GM12878 (cell line): ENCODE measurements at places on chromosomes 11 and 22.

- no peak for DNase-seq
Observed at GRCh38 chr11:134032501-134033091, 36.3 kb upstream of the JAM3 start.

- DNase-seq, result no peak
Observed at GRCh38 chr11:748007-748359, 719 bp downstream of the TALDO1 start.

GRCh38 chr11:65887723-65888162 lies 528 bp downstream of the FIBP start:
- no peak for DNase-seq

- DNase-seq, result no peak
Observed at GRCh38 chr11:47863898-47864430, 15.8 kb upstream of the NUP160 start.

DNA sequence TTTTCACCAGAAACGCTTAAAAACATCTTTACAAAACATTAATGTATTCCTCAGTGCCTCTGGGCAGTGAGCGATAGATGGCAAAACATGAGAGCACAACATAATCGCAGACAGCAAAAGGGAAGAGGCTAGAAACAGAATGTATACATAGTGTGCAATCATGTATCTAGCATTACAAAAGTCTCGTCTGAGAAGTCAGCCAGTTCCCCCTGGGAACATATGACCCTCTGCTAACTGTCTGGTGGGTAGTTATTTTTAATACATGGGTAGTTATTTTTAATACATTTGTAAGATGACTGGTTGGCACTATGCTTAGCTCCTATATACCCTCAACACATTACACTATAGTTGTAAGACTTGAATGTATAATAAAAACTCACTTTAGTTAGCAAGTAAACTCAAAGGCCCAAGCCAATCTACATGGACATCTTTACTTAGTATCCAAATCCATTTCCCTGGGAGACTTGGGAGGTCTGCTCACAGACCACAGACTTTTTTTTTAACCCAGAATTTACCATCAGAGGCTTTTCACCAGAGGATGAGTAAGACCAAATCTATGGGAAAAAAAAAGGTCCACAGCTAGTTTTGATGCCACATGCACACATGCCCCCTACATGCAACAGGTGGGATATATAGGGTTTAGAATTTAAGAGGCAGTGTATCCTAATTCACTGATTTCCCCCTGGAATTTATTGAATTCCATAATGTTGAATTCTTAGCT lies 71.7 kb downstream of the AMBRA1 start:
- no peak for DNase-seq

DNA sequence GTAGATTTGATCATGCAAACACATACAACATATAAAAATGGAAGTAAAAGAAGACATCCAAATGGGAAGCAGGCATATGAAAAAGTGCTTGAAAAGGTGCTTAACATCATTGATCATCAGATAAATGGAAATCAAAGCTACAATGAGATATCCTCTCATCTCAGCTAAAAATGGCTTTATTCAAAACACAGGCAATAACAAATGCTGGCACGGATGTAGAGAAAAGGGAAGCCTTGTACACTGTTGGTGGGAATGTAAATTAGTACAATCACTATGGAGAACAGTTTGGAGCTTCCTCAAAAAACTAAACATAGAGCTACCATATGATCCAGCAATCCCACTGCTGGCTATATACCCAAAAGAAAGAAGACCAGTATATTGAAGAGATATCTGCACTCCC lies 549 bp upstream of the TCN1 start:
- DNase-seq, result no peak

DNA sequence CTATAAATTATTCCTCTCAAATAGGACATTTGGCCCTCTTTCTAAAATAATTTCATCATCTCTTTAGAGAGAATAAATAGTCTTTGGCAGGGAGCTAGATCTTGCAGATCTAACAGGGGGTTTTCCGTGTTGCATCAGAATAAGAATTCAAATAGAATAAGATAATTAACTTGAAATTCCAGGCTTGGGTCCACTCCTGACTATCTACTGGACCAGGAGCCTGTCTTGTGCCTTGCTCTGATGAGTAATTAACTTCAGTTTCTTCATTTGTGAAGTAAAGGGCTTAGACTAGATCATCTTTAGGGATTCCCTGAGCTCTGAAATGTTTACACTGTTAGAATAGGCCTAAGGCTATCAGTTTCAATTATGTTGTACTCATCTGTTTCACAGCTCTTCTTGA lies 23.5 kb upstream of the TMEM123 start:
- no peak for DNase-seq

DNA sequence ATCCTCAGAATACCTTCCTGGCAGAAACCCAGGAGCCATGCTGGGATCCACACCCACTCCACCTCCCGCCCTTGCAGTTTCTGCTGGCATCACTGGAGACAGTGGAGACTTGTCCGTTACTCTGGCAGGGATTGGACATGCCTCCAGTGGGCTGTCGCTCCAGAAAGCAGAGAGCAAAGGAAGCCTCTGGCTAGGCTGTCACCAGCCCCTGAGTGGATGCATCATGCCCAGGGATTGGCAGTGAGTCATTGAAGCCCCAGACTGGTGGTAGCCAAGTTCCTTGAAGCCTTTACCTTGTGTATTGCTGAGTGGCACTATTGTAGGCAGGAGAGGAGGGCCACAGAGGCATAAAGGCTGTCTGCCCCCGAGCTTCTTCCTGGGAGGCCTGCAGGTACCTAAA lies 34.8 kb upstream of the E2F8 start:
- no peak for DNase-seq

GRCh38 chr11:79939111-79939510 lies 498.3 kb upstream of the TENM4 start:
- DNase-seq, result no peak

GRCh38 chr22:24482575-24482974 lies 12.6 kb upstream of the UPB1 start:
- DNase-seq, result no peak

DNA sequence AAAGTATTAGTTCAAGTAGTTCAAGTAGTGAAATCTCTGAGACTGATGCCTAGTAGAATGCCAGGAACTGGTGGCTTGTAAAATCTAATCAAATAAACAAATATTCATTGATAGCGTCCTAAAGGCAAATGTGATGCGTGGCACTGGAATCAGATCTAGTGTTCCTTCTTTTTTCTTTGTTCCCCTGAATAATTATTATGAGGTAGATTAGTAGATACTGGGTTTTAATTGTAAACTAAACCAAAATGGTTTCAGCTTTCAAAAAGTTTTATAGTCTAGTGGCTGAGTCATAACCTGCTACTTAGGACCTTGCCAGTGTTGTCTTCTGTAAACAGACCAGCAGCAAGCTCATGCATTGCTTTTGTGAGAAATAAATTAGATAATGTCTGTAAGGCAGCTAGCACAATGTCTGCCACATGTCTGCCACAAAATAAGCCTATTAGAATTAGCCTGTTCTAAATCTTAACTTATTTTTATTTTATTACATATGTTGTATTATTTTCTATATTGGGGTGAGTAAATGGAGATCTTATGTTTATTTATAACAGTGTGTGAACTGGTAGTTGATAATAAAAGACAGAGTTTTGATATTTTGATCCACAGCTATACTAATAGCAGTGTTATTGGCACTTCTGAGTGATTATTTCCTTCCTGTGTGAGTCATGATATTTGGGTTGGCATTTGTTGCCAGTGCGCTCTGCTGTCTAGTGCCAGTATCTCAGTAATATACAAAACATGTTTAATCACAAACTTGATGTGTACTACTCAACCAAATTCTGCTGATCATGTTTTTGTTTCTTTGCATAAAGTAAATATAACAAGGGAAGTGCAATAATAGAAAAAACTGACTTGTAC lies 135.7 kb downstream of the TMEM135 start:
- no peak for DNase-seq

- DNase-seq, result no peak
Observed at GRCh38 chr22:19138217-19139000, 6.0 kb downstream of the ESS2 start.

DNA sequence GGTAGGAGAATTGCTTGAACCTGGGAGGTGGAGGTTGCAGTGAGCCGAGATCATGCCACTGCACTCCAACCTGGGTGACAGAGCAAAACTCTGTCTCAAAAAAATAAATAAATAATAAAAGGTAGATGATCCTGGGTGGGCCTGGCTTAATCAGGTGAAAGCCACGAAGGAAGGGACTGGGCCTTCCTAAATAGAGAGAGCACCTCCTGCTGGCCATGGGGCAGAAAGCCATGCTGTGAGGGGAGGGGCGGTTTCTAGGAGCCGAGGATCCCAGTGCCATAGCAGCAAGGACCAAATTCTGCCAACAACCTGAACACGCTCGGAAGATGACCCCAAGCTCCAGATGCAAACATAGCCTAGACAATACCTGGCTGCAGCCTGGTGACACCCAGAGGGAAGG lies 24.5 kb upstream of the DGKZ start:
- DNase-seq, result no peak

DNA sequence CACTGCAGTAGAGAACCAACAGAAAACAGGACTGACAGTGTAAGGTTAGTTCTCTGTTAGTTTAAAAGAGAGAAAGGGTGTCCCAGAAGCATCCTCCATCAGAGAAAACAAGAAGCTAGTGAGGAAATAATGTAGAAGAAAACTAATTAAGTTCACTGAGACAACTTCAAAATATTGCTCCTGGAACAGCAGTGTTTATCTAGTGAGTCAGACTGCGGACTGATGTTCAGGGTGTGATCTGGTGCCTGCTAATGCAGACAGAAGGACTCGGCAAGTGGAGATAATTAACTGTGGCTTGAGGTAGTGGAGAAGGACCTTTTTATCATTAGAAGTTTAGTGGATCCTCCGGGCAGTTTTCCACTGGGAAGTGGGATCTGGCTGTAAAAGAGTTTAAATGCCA lies 55.4 kb downstream of the CDON start:
- DNase-seq, result no peak

DNA sequence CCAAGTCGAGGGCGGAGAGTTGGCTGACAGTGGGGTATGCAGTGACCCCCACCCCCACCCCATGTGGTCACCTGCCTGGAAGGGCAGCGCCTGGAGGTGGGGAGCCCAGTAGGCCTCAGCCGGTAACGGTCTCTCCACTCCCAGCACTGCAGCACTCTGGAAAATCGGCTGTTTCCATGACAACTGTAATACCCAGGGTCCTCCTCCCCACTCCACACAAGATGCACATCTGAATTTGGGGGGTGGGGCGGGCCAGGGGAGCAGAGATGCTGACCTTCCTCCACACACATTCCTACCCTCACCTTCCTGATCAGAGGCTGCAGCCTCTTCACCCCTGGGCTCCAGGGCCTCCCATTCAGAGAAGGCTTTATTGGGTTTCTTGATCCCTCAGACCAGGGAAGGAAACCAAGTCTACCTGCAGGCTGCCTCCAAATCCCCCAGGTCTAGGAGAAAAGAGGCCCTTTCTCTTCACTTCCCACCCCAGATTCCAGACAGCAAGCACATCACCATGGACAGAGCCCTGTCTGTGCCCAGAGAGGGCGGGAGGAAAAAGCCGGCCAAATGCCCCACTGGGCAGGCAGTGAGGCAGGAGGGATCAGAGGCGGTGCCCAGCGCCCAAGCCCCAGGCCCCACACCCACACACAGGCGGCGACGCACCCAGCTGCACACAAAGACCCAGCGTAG lies 46.5 kb downstream of the SLC22A12 start:
- DNase-seq, result no peak

DNA sequence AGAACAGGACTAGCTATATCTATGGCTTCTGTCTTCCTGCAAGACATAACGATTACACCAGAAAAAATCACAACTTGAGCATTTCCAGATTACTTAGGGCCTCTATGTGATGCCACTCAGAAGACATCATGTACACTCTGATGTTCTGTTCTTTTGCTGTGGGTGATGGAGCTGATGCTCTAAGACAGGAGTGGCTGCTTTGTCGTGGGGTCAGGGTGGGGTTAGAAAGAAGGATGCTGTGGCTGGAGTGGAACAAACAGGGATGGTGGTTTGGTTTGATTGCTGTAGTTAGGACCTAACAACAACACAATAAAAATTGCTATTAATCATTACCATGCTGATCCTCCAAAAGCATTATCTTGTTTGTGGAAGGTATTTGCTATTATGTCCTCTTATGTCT lies 120.3 kb upstream of the ARHGAP20 start:
- no peak for DNase-seq

DNA sequence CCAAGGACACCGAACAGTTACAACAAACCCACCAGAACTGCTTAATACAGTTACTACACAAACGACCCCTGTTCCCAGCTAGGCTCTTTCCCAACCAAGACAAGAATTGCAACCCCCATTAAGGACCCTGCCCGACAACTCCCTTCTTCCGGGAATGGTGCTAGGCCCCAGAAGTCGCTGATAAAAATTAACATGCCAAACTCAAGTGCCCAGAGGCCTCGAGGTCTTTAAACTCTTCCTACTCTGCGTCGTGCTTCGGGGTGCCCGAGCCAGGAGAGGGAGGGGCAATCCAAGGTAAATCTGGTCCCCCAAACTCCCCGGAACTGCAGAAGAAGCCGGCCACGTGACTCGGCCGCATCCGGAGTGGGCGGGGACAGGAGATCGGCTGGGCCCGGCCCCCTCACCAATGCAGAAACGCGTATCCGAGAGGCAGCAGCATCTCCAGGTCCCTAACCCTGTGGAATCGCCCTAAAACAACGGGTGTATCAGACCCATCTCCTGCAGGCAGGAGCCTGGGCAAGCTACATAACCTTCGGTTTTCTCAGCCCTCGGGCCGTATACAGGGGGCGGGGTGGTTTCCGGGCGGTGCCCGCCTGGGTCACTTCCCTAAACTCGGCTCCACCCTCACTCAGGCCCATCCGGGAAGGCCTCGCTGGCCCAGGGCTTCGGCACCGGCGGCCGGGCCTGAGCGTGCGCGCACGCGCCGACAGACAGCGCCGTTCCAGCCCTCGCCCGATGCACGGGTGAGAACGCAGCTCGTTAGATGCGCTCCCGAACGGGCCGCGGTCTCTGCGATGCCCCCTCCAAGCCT lies 1.1 kb downstream of the CFL1 start:
- DNase-seq, result no peak
